ENCODE measurements at places on chromosomes 16 and 17.

DNA sequence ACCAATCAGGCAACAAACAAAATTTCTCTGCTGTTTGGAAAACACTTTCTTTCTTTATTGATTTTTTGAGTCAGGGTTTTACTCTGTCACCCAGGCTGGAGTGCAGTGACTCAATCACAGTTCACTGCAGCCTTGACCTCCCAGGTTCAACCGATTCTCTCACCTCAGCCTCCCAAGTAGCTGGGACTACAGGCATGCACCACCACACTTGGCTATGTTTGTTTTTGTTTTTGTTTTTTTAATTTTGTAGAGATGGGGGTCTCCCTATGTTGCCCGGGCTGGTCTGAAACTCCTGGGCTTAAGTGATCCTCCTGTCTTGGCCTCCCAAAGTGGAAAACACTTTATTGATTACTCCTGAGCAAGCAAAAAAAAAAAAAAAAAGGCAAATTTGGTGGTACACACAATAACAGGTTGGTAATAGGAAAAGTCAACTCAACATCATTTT is 276.4 kb downstream of the SOX9 start:
- DNase-seq, result no peak

DNA sequence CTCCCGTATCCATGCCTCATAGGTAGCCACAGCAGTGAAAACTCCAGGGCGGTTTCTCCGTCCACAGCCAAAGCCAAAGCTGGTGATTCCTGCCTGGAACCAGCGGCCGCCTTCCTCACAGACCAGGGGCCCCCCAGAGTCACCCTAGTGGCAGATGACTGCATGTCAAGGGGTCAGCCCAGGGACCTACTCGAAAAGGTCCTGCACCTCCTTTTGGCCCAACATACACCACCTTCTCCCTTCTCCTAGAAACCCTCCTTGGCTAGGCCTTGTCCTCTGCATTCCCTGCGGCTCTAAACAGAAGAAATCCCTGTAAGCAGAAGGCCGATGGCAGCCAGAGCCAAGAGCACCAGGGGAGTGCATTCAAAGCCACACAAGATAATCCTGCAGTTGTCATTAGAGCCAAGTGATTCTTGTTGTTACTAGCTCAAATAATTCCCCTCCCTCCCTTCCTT is 6.1 kb downstream of the PRSS36 start:
- no peak for DNase-seq

GRCh38 chr17:76640550-76641380 is 2.8 kb downstream of the ST6GALNAC1 start:
- no peak for DNase-seq

DNA sequence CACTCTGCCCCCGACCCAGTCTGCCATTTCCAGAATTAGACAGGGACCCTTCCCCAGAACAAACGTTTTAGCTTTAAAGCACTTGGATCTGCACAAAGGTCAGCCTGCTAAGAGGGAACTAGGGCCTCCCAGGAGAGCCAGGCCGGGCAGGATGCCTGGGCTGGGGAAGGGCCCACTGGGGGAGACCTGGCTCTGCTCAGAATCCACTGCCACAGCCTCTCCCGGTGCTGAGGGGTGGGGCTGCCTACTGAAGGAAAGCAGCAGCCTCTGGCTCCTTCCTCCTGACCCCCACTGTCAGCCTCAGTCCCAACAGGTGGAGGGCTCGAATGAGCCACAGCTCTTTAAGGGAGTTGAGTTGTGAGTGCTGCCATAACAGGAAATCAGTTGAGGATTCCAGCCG is 1.7 kb downstream of the YBX2 start:
- DNase-seq, result no peak

DNA sequence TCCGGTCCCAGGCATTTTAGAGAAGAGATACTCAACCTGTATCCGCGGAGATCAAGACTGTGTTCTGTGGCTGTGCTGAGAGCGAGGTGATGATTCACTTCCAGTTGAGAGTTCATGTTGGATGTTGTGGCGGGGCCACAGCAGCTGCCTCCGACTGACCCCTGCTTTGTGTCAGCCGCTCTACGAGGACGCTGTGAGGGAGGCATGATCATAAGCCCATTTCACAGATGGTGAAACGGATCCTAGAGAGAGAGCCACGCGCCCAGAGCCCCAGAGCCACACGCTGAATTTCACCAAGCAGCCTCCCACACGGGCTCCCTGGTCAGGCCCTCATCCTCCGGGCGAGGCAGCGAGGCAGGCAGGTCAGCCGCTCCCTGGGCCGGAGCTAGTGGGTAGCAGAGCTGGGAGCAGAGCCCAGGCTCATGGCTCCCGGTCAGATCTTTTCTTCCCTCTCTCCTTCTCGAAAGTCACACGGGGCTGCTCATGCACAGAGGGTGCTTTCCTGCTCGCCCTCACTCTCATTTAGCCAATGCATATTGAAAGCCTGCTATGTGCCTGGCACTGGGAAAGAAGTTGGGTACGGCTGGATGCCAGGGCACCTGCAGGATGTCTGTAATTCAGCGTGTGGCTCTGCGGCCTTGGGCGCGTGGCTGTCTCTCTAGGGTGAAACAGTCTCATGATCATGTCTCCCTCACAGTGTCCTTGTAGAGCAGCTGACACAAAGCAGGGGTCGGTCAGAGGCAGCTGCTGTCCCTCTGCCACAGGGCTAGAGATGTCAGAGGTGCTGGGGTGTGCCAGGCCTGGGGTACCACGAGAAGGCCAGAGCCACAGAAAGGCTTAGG is 155.6 kb upstream of the CHMP6 start:
- DNase-seq, result no peak

- peak; percentile 70 for DNase-seq
Observed at GRCh38 chr16:85615014-85615851, 2.1 kb downstream of the GSE1 start.

Measured in H9 (cell line).